ENCODE measurements at places on chromosomes 3 and 15.

GRCh38 chr3:197542741-197543454 lies 12.9 kb downstream of the BDH1 start:
- DNase-seq = no peak

GRCh38 chr3:149015393-149015792 lies 24.1 kb downstream of the GYG1 start:
- no peak for DNase-seq

- no peak for DNase-seq
These were observed 37.7 kb downstream of the TKT start for GRCh38 chr3:53218131-53218530.

DNA sequence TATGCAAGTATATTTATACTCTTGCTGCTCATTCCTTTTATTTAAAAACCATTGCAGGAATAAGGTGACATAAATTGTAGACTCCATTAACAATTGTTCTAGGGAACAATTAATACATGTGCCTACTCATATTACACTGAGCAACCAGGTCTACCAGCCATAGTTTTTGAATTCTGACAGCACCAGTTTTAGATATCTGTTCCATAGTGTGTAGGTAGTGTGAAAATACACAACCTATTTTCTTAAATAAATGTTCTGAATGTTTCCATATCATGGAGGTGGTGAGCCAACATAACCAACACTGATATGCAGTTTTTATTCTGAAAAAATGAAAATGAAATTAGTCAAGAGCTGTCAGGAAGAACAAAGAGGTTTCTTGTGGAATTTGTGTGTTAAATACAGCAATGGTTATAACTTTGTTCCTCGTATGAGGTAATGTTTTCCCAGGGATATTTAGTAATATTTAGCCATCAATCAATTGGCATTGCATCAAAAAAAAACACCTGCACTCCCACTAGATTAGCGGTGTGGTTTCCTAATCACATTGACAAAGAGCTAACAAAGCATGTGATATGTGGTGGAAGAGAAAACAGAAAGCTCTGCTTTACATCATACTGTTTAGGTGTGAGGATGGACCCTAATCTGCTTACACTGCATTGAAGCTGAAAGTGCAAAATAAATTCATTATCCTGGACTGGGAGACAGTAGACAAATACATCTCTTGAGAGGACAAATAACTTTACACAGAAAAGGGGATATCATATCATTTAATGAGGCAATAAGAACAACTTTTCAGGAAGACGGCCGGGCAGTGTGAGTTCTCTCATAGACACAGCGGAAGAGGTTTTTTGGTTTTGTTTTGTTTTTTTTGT lies 369.5 kb upstream of the THBS1 start:
- no peak for DNase-seq

DNA sequence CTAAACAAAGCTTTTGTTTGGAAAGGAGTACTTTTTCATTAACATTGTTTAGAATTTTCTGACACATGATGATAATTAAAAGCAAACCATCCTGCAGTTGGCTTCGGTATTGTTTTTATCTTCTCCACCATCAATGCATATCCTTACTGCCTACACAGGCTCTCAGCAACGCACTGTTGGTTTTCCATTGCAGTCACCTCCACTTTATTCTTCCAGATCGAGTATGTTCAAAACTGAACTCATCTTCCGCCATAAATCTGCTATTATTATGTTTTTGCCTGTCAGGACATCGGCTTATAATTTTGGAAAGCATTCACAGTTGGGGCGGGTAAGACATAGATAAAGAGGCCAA lies 589 bp upstream of the SENP5 start:
- no peak for DNase-seq

- DNase-seq = no peak
These were observed 496.2 kb downstream of the FHIT start for GRCh38 chr3:60755094-60755493.

DNA sequence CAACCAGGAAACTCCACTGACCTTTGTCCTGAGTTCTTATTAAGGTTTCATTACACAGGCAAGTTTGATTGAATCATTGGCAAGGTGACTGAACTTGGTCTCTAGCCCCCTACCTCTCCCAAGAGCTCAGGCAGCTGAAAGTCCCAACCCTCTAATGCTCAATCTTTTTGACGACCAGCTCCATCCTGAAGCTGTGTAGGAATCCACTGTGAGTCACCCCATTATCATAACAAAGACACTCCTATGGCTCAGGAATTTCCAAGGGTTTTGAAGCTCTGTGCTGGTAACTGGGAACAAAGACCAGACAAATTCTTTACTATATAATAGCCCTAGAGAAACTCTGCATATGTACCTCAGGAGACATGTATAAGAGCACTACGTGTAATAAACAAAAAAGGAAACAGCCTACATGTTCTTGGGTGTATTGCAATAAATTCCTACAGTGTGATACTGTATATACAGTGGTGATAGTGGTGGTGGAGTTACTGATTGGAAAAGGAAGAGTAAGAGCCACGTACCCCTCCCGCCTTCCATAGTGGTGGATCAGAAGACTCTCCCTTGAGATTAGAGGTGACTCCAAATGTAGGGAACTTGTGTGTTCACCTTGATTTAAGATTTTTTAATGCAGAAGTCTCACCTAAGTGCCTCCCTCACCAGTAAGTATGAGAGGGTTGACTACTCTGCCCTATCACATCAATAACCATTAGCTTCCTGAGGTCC lies 116.6 kb downstream of the ST8SIA2 start:
- no peak for DNase-seq

DNA sequence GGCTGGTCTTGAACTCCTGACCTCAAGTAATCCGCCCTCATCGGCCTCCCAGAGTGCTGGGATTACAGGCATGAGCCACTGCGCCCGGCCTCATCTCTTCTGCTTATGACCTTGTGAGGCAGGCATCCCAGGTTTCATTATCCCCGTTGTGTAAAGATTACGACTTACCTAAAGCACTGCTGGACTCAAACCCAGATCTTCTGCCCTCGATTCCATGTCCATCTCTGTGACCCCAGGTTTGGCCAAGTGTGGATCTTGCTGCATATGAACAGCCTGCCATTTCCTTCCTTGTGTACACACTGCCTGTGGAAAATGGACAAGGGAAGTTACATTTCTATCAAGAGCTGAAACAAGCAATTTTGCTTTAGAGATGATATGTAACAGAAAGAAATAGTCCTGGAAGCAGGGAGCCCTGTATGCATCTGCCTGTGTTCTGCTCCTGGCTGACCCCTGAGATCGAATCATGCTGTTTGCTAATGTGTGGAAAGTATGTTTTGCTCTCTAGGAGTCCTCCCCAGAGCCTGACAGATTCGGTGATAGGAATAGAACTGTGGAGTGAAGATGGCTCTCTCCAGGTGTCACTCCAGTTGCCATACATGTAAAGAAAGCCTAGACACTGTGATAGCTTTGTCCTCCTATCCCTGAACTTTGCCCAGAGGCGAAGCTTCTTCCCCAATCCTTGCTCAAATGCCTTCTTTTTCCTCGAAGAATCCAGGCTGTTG lies 11.8 kb upstream of the LIPC start:
- DNase-seq = no peak

DNA sequence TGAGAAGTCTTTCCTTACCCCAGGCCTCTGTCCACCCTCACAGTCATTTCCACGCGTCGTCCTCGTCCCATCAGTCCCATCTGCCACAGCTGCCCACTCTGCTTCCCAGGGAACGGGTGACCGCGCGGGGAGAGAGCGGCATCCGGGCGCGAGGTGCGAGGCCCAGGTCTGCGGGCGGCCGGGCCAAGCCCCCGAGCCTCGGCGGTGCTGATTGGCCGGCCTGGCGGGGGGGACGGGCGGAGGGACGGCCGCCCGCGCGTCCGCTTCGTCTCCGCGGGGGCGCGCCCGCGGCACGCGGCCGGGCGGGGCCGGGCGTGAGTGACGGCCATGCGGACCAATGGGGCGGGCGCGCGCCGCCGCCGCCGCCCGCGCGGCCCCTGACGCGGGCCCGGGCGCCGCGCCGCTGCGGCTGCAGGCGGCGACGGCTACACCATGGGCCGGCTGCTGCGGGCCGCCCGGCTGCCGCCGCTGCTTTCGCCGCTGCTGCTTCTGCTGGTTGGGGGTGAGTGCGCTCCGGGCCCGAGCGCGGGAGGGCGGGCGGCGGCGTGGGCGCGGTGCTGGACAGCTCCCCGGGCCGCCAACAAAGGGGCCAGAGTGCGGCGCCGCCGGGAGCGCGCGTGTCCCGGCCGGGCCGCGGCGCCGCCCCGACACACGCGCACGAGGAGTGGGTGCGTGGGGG lies at the start of gene PODXL2:
TSS of gene PODXL2 (plus strand) at position 398 of the 679 bp plus-strand sequence. CDS start at position 433, 35 bp downstream.
- DNase-seq = no peak

DNA sequence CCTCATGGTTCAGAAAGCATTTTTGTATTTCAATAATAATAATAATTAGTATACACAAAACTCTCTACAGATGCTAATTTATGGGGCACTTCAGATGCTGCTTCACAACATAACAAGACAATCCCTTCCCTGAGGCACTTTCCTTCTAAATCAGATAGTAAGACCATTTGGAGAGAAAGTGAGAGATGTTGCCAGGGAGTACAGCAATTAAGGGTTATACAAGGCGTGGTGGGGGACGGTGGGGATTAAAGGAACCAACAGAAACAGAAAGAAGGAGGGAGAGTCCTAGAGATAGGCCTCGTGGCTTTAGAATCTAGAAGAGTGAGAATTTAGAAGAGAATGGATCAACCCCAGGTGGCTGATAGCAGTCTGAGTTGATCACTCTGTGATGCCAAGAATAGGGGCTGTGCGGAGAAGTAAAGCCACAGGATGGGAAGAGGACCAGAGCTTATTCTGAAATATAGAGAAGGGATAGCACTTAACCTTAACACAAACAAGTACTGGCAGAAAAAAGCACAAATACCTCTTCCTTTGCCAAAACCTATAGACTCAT lies 76.9 kb downstream of the ETFA start:
- DNase-seq = no peak

GRCh38 chr3:14123308-14124222 lies 1.1 kb downstream of the CHCHD4 start:
- no peak for DNase-seq

GRCh38 chr3:178645503-178645902 lies 109.3 kb downstream of the KCNMB2 start:
- DNase-seq = no peak

GRCh38 chr15:22872936-22873701 lies 34.7 kb downstream of the NIPA2 start:
- DNase-seq = no peak

GRCh38 chr15:64544450-64544849 lies 84.1 kb downstream of the ZNF609 start:
- DNase-seq = no peak

Data from NCI-H1694 (cell line).